ENCODE measurements at places on chromosomes 11 and 22. TPM values are rescaled to one million over a fixed set of nuclear protein-coding genes. Genes with fewer than 3 reads are reported as not detected.
A peak's percentile ranks its signal among the peaks of the same experiment; 100 is the strongest.

The SPON1 gene
- total RNA-seq, result 20.4 TPM

The MPST gene
- total RNA-seq, result 5.9 TPM

The OR4C11 gene
- not detected for total RNA-seq

The UPB1 gene
- 2.4 TPM for total RNA-seq

The HYLS1 gene
- 2.7 TPM for total RNA-seq

The HPX gene
- total RNA-seq, result 1.7 TPM

The ZNF280A gene
- not detected for total RNA-seq

The PYGM gene
- 13.9 TPM for total RNA-seq

The HSCB gene
- 9.0 TPM for total RNA-seq

The APOA5 gene
- not detected for total RNA-seq

The MICAL3 gene
- total RNA-seq, result 11.4 TPM

GRCh38 chr22:37823134-37823985 is at the start of gene GALR3:
Gene GALR3 (plus strand): TSS chr22:37823382. CDS start chr22:37823407, 25 bp downstream.
- no peak for DNase-seq

- DNase-seq, result no peak
These were observed 96.4 kb upstream of the BIRC3 start for GRCh38 chr11:102220728-102221467.

- no peak for DNase-seq
These were observed 7.5 kb downstream of the BCL9L start for GRCh38 chr11:118918128-118918685.

DNA sequence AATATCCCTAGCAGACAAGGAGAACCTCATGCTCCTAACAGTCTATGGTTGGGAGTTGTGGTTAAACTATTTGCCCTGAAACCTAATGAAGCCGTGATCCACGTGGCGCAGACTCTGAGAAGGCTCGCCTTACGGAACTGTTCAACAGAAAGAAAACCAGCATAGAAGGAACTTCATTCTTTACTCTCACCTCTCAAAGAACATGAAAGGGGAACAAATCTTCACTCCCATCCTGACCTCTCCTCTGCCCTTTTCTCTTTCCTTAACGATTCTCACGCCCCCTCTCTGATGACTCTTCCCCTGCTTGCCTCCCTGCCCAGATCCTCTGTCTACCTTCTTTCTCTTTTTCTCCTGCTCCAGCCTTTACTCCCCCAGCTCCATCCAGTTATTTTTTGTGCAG is 54.2 kb downstream of the IRAG1 start:
- no peak for DNase-seq

GRCh38 chr11:77866336-77866735 is 45.4 kb downstream of the AAMDC start:
- DNase-seq, result no peak

DNA sequence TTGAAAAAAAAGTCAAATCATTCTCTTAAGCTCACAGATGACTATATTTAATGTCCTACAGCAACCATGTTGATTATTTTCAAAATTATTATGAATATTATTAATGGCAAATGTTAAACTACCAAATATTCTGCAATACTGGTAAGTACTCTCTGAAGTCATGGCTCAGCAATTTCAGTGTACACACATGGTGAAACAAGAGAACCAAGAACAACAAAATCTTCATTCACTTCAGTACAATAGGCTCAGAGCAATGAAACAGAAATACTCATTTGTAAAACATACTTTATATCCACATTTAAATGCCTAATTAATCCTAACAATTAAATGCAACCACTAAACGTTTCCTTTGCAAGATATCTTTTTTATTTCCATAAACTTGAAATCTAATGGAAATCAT is 347.2 kb downstream of the TTC28 start:
- no peak for DNase-seq

DNA sequence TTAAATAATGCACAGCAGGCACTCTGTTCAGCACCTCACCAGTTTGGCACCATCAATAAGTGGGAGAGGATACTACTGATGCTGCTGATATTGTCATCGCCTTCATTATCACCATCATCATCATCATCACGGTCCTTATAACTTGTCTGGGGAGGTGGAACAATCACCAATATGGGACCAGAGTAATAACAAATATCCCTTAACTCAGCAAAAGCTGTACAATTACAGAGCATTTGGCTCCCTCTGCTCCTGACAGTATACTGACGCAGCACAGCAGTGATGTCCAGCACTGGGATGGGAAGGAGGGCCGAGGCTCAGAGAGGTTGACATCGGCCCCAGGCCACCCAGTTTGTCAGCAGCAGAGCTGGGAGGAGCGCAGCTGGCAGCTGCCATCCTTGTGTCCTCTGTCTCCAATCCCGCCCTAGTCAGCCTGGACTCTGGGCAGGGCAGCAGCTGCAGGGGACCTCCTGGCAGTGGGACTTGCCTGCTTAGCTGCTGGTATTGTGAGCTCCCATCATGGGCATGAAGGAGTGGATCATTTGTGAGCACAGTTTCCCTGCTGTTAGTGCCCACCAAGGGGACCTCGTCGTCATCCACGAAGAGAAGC is 90.0 kb downstream of the DHCR7 start:
- no peak for DNase-seq

DNA sequence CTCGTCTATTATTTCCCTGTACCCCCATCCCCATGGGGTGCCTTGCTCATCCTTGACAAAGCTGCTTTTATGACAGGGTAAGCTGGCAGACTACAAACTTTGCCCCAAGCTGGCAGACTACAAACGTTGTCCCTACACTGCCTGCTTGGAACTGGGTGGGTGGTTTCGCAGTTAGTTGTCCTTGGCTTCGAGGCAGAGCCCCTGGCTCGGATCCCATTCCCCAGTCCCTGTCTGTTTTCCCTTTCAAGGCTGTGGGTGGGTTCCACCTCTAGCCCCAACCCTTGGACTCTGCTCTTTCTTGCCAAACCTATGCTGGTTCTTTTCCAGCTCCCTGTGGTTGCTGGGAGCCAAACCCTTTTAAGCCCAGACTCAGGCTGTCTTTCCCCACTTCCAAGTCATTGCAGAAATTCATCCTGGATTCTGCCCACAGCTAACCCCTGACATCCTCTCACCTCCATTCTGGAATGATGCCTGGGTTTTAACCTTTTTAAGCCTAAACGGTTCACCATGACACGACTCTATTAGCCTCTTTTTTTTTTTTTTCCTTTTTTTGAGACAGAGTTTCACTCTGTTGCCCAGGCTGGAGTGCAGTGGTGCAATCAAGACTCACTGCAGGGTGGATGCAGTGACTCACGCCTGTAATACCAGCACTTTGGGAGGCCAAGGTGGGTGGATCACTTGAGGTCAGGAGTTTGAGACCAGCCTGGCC is 9.2 kb upstream of the RBM14 start:
- DNase-seq, result no peak

GRCh38 chr11:132648851-132649250 is 883.5 kb downstream of the OPCML start:
- DNase-seq, result no peak

DNA sequence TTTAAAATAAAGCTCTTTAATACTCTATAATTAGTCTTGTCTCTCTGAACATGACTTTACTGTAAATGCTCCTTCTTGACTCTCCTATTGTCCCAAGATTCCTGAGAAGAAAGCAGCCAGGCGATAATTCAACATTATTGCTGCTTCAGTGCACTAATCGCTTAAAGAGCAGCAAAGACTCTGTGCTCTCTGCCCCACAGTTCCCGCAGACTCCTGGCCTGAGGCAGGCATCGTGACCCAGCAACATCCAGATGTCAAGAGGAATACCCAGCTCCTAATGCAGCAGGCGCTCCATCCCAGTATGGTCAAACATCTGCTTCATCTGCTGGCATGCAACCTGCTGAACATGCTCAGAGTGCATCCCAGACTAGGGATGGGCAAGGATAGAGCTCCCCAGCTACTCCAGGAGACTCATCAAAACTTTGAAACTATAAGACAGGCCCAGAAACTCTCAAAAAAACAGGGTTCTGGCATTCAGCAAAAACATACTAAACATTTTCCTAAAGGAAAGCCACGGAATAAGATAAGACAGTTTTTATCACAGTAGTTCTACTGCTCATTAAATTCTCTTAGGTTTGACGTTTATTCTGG is 270.0 kb downstream of the SOX6 start:
- DNase-seq, result no peak

DNA sequence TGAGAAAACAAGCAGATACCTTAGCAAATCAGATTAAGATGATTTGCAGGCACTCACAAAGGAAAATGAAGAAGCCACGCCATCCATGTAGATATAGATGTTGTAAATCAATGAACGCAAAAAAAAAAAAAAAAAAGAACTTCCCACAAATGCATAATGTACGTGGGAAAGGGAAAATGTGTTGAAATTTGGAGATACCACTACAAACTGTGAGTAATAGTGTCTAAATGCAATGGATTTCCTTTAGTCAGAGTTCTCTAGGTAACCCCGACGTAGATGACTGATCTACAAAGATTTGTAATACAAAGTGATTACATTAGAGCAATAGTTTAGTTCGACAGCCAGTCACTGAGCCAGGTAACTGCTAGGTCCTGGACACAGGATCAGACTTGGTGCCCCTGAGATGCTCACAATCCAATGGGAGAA is 783 bp upstream of the ANKRD54 start:
- no peak for DNase-seq

GRCh38 chr22:25068707-25069106 is 116.2 kb downstream of the KIAA1671 start:
- DNase-seq, result peak; percentile 53

DNA sequence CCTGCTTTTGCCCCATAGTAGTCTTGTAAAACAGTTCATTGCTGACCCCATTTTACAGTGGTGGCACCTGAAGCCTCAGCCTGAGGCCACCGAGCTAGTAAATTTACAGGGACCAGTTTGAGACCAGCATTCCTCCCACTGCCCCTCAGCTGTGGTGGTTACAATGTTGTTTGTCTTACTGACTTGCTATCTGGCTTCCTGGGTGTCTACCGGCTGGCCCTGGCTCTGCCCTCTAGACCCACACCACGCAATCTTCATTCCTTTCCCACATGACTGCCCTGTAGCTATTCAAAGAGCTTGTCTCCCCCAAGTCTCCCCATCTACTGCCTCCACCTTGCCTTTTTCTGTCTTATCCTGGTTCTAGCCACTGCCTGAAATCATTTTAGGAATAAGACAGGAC is 20.8 kb downstream of the PIK3IP1 start:
- no peak for DNase-seq

DNA sequence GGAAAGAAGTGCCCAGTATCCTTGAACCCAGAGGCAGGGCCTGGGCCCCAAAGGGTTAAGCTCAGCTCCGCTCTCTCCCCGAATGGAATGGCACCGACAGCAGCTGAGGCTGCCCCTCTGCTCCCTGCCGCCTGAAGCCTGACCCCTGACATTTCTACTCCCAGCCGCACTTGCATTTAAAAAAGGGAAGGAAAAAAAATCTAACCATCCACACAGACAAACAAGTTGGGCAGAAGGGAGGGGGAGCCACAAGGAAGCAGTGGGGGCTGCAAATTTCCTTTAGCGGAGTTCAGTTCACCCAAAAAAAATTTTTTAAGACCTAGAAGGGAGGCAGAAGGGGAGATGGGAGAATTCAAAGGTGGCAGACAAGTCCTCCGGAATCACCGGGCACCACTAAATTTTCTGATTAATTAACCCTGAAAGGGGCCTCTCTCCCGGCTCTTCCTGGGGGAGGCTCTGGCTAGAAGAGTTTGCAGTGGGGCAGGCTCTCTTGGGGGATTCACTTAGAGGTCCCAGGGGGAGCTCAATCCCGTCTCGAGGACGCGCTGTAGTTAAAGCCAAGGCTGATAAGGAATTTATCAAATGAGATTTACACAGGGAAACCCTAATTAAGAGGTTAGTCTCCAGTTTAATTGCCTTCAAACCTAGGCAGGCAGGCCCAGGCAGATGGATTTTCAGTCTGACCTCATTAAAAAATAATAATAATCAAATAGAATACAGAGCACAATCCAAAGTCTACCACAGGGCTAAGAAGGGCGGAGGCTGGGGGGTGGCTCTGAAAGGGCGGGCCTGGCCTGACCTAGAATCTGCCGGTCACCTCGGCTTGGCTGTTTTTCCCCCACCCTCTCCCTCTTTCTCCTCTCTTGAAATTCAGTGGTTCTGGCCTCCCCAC is 25.6 kb downstream of the MN1 start:
- no peak for DNase-seq

GRCh38 chr11:73218106-73218829 is at the start of gene P2RY2:
Gene P2RY2 (plus strand): TSS chr11:73218281. CDS start chr11:73234160, 15,879 bp downstream.
- no peak for DNase-seq

- no peak for DNase-seq
These were observed 3.7 kb downstream of the PPP2R1B start for GRCh38 chr11:111762526-111762925.

DNA sequence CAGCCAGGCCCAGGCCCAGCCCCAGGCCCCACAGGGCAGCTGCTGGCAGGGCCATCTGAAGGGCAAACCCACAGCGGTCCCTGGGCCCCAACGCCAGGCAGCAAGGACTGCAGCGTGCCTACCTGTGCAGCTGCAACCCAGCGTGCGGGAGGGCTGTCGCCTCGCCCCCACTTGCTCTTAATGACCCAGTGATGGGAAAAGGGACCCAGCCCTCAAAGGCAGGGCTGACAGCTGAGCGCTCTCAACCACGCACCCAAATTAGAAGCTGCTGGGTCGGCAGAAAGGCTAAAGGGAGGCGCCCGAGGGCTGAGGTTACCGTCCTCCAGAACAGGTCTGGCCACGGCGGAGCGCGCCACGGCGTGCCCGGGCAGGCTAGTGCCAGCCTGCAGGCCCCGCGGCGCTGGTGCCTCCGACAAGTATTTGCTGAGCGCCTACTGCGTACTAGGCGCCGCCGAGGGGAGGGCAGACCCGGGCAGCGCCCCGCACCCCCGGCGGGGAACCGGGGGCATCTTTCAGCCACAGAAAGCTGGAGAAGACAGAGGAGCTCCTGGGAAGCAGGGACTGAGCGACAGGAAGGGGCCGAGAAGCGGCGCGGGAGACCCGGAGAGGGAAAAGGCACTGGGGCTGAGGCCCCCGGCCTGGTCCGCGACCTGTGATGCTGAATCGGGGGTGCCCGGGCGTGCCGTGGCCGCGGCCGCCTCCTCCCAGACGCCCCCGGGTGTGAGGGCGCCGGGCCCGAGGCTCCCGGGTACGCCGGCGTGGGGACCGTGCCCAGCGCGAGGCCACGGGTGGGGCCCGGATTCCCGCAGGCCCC is 773 bp downstream of the HRAS start:
- DNase-seq, result no peak

GRCh38 chr22:33707581-33707980 is 212.7 kb downstream of the LARGE1 start:
- no peak for DNase-seq

- no peak for DNase-seq
These were observed 7.6 kb downstream of the LRRC10B start for GRCh38 chr11:61516191-61516590.

DNA sequence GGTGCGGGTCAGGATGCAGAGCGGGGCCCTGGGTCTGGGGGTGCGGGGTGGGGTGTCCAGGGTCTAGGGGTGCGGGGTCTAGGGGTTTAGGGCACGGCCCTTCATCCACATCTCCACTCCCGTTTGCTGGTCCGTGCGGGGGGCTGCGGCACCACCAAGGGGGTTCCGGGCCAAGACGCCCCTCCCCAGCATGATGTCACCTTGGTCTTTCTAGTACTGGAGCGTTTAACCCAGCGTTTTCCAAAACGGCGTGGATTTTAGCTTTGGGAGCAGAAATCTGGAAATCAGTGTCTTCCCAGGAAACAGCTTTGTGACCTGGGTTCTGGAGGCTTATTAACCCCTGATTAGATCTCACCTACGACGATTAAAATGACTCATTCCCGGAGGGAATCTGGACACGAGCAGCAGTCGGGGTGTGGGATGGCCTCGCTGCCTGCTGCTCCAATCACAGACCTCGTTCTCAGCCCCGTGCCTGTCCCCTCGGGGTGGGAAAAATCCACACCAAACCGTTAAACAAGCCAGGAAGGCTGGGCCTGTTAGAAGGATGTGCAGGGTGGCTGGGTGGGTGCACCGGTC is 759 bp downstream of the AP2A2 start:
- DNase-seq, result no peak
